ENCODE measurements at places on chromosomes 1 and 21. TPM values are rescaled to one million over a fixed set of nuclear protein-coding genes. Genes with fewer than 3 reads are reported as not detected.

- no peaks in the 10 kb centered on the region for H3K36me3 ChIP-seq
- H3K27ac ChIP-seq: no peak overlapping the region
- peaks cover 2% of the 10 kb centered on the region for H3K27me3 ChIP-seq
- H3K4me1 ChIP-seq: no peaks in the 10 kb centered on the region
- no peak for DNase-seq
Measured at GRCh38 chr1:113615425-113615824, 143.9 kb downstream of the PHTF1 start.

DNA sequence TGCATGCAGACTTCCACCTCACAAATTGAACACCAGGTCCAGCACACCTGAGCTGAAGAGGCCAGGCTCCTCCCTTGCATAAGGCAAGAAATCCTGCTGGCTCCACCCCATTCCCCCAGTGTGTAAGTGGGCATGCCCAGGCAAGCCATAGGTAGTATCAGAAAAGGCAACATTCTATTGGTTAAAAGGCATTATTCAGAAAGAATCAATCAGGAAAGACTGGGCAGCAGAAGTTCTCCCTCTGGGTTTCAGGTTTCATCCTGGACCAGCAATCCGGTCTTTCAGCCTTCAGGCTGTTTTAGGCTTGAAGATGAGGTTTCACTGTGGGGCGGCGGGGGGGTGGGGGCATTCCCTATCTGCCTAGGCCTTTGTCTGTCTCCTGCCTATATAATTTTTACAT is 42.0 kb upstream of the LHX8 start:
- no peak overlapping the region for H3K4me3 ChIP-seq
- no peaks in the 10 kb centered on the region for H3K36me3 ChIP-seq
- H3K27ac ChIP-seq: no peak overlapping the region
- no peaks in the 10 kb centered on the region for H3K27me3 ChIP-seq

Gene C2CD4D
- total RNA-seq: 1.2 TPM

- no peak for DNase-seq
- no peak overlapping the region for H3K4me3 ChIP-seq
- peaks cover 13% of the 10 kb centered on the region for H3K27me3 ChIP-seq
- no peaks in the 10 kb centered on the region for H3K4me1 ChIP-seq
- no peak overlapping the region for H3K27ac ChIP-seq
Measured at GRCh38 chr1:166924823-166925541, 48.9 kb upstream of the TADA1 start.

GRCh38 chr1:246790364-246790763 is 66.2 kb downstream of the SCCPDH start:
- no peaks in the 10 kb centered on the region for H3K36me3 ChIP-seq
- no peak overlapping the region for H3K27ac ChIP-seq
- H3K4me1 ChIP-seq: no peaks in the 10 kb centered on the region
- no peak overlapping the region for H3K4me3 ChIP-seq
- H3K27me3 ChIP-seq: no peaks in the 10 kb centered on the region

DNA sequence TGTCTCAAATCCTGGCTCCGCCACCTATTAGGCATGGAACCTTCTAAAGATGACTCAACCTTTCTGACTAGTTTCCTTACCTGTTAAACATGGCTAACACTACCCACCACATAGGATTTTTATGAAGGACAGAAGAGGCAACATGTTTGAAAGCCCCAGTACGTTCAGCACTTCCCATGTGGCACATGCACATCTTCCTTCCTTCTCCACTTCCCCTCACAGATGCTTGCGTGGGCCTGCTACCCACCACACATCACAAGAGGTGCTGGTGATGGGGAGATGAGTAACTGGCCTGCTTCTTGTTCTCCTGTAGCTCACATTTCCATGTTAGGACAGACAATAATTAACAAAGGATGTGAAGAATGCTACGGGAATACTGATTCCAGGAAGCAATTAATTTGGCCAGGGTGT is 7.1 kb downstream of the ZBTB21 start:
- no peaks in the 10 kb centered on the region for H3K27me3 ChIP-seq
- DNase-seq: no peak
- H3K27ac ChIP-seq: peak overlapping the region; percentile 85

DNA sequence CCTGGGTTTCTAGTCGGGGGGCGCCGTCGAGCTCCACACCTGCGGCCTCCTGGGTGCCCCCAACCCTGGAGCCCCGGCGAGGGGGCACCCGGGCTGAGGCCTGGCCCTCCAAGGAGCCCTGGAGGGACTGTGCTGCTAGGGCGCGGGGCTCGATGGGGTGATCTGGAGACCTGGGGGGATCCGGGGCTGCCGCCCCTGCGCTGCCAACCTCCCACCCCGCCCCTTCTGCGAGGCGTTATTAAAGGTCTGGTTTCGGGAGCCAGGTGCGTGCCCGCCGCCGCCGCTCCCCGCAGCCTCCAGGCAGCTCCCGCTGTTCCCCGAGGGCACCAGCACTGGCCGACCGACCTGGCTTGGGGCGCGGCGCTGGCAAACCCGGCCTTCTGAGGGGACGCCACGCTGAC is 746 bp upstream of the POFUT2 start:
- DNase-seq: no peak
- peaks cover 16% of the 10 kb centered on the region for H3K4me1 ChIP-seq
- H3K27me3 ChIP-seq: peaks cover 12% of the 10 kb centered on the region

Gene DIRAS3
- not detected for total RNA-seq
